A673 (cell line): ENCODE measurements at places on chromosomes 5 and 9.

GRCh38 chr5:143635146-143635752, 176.7 kb upstream of the HMHB1 start:
- no peak overlapping the region for H3K27ac ChIP-seq
- H3K27me3 ChIP-seq, result no peaks in the 10 kb centered on the region
- DNase-seq, result no peak
- no peak overlapping the region for H3K4me3 ChIP-seq

- no peak overlapping the region for H3K4me3 ChIP-seq
- no peaks in the 10 kb centered on the region for H3K4me1 ChIP-seq
- H3K27me3 ChIP-seq, result no peaks in the 10 kb centered on the region
- H3K27ac ChIP-seq, result no peak overlapping the region
- DNase-seq, result no peak
- H3K36me3 ChIP-seq, result peaks cover 62% of the 10 kb centered on the region
Measured at GRCh38 chr5:37055383-37055990, 178.9 kb downstream of the NIPBL start.

DNA sequence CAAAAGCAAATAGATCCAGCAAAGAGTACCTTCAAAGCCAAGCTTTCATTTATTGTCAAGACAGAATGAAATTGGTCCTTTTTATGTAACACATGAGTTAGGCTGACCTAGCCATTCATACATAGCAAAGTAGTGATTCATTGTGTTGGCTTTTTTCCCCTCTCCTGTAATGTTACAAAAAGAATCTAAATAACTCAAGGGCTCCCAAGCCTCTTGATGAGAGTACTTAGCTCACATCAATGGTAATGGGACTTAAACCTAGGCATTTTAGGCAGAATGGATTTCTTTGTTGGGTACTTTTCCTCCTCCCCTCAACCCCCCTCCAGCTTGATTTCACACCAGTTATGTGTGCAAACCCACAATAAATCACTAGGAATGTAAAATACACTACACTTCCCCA, 123.7 kb downstream of the EBF1 start:
- peaks cover 6% of the 10 kb centered on the region for H3K4me1 ChIP-seq
- no peaks in the 10 kb centered on the region for H3K36me3 ChIP-seq
- no peaks in the 10 kb centered on the region for H3K27me3 ChIP-seq
- DNase-seq, result peak; percentile 25
- H3K27ac ChIP-seq, result no peak overlapping the region

GRCh38 chr5:103587185-103587748, 24.7 kb upstream of the NUDT12 start:
- no peak overlapping the region for H3K4me3 ChIP-seq
- H3K36me3 ChIP-seq, result no peaks in the 10 kb centered on the region
- DNase-seq, result peak; percentile 65
- H3K27ac ChIP-seq, result no peak overlapping the region
- H3K4me1 ChIP-seq, result peaks cover 9% of the 10 kb centered on the region

- H3K27ac ChIP-seq, result no peak overlapping the region
- no peak overlapping the region for H3K4me3 ChIP-seq
- no peaks in the 10 kb centered on the region for H3K36me3 ChIP-seq
Measured at GRCh38 chr5:63101870-63102269, 523.3 kb downstream of the LRRC70 start.

DNA sequence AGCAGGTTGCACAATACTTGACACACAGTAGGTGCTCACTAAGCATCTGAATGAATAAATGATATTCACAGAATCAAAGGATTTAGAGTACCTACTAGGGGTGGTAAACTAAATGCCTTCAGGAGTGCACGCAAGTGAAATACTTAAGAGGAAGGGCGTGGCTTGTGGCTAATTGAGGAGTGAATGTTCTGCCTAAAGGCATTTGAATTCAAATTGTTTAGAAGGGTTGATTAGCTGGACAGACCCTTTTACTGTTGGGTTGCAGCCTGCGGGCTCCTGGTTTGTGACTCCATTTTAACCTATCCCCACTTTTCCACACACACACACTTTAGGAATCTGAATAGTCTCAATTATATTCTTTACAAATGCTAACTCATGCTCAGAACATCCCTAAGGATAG, 63.1 kb downstream of the PPP2R2B start:
- H3K4me1 ChIP-seq, result no peaks in the 10 kb centered on the region
- DNase-seq, result no peak
- H3K27ac ChIP-seq, result no peak overlapping the region
- no peak overlapping the region for H3K4me3 ChIP-seq
- no peaks in the 10 kb centered on the region for H3K36me3 ChIP-seq

GRCh38 chr9:85541876-85542275, 199.9 kb downstream of the AGTPBP1 start:
- no peak overlapping the region for H3K27ac ChIP-seq
- H3K27me3 ChIP-seq, result no peaks in the 10 kb centered on the region
- no peaks in the 10 kb centered on the region for H3K4me1 ChIP-seq
- no peak overlapping the region for H3K4me3 ChIP-seq
- no peak for DNase-seq

- H3K36me3 ChIP-seq, result no peaks in the 10 kb centered on the region
- H3K4me3 ChIP-seq, result no peak overlapping the region
- H3K27me3 ChIP-seq, result no peaks in the 10 kb centered on the region
- H3K27ac ChIP-seq, result no peak overlapping the region
Measured at GRCh38 chr5:82205005-82205404, 73.1 kb downstream of the RPS23 start.

DNA sequence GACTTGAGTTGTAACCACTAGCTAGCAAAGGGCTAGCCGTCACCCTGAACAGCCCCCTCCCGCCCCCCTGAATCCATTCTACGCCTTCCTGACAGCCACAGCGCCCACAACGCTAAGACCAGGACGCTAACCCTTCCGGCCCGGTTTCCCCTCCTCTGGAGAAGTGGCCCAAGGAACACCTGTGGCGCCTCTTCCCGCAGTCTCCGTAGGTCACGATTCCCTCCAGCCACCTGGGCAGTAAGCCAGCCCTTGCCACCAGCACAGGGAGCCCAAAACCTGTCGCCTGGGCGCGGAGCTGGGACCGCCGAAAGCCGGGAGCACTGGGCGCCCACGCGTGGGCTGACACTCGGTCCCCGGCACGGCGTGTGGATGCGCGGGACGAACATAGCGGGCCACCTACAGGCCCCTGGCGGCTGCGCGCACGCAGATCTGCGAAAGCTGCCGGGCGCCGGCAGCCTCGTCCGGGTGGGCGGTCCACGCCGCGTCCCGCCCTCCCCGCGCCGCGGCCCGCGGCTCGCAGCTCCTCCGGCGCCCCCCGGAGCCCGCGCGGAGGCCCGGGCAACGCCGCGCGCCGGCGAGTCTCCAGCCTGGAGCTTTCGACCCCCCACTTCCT, 596 bp downstream of the IRF1 start:
- H3K4me1 ChIP-seq, result peaks cover 6% of the 10 kb centered on the region
- peak overlapping the region; percentile 64 for H3K4me3 ChIP-seq
- peak overlapping the region; percentile 86 for H3K27ac ChIP-seq
- peak; percentile 54 for DNase-seq

GRCh38 chr5:116876240-116876840, 301.7 kb upstream of the SEMA6A start:
- no peak overlapping the region for H3K27ac ChIP-seq
- no peaks in the 10 kb centered on the region for H3K4me1 ChIP-seq
- no peaks in the 10 kb centered on the region for H3K27me3 ChIP-seq
- H3K4me3 ChIP-seq, result no peak overlapping the region

- H3K27ac ChIP-seq, result no peak overlapping the region
- H3K36me3 ChIP-seq, result no peaks in the 10 kb centered on the region
- peak; percentile 66 for DNase-seq
- H3K4me3 ChIP-seq, result no peak overlapping the region
Measured at GRCh38 chr9:114259798-114260523, 62.9 kb upstream of the ORM1 start.

DNA sequence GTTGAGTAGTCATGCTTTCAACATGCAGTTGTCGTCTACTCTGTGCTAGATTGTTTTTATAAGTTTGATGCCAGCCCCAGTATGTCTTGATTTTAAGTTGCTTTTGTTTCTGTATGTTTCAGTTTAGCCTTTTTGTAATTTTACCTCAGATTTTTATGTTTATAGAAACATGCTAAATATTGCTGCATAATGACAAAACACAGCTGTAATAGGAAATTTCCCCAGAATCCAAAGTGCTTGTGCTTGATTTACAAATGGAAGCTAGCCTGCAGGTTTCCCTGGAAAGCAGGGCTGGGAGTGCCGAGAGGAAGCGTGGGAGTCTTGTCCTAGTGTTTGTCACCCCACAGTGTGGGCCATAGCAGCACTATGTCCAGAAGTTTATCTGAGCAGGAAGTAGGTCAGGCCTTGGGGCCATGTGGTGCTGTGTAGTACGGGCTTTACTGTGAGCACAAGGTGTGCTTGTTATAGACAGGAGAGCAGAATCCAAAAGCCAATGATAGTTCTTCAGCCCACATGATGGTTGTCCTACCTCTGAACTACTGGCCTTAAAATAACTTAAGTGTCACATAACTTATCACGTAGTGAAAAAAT, 100.0 kb upstream of the NREP start:
- H3K27me3 ChIP-seq, result no peaks in the 10 kb centered on the region
- DNase-seq, result no peak
- H3K4me3 ChIP-seq, result no peak overlapping the region
- H3K27ac ChIP-seq, result no peak overlapping the region
- H3K36me3 ChIP-seq, result no peaks in the 10 kb centered on the region

GRCh38 chr5:171745602-171746001, 40.0 kb upstream of the SMIM23 start:
- H3K4me1 ChIP-seq, result no peaks in the 10 kb centered on the region
- no peak overlapping the region for H3K4me3 ChIP-seq
- H3K36me3 ChIP-seq, result no peaks in the 10 kb centered on the region

DNA sequence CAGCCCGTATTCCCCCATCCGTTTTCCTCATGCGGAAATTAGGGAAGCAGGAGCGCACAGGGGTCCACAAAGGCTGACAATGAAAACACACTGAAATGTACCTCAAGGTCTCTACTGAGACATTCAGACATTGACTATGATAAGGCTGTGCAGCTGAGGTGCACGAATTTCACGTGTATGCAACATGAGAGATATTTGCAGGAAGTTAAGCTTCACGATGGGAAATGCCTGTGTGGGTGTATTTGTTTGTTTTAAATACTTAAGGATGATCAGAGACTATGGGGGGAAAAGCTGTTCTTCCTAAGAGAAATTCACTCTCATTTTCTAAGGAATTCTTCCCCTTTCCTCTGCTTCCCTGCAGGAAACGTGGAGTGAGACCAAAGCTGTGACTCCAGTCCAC, 2.6 kb upstream of the SPATA31E1 start:
- H3K4me3 ChIP-seq, result no peak overlapping the region
- no peak overlapping the region for H3K27ac ChIP-seq
- H3K27me3 ChIP-seq, result no peaks in the 10 kb centered on the region
- H3K4me1 ChIP-seq, result no peaks in the 10 kb centered on the region
- DNase-seq, result no peak

GRCh38 chr9:131666029-131666428, 73.8 kb downstream of the RAPGEF1 start:
- no peaks in the 10 kb centered on the region for H3K27me3 ChIP-seq
- H3K4me3 ChIP-seq, result no peak overlapping the region
- no peak overlapping the region for H3K27ac ChIP-seq
- H3K36me3 ChIP-seq, result no peaks in the 10 kb centered on the region
- no peak for DNase-seq
- H3K4me1 ChIP-seq, result peaks cover 24% of the 10 kb centered on the region

- no peak overlapping the region for H3K4me3 ChIP-seq
- DNase-seq, result no peak
- no peaks in the 10 kb centered on the region for H3K27me3 ChIP-seq
- no peaks in the 10 kb centered on the region for H3K36me3 ChIP-seq
Measured at GRCh38 chr9:26685818-26686217, 206.8 kb downstream of the CAAP1 start.

- no peaks in the 10 kb centered on the region for H3K36me3 ChIP-seq
- H3K4me3 ChIP-seq, result no peak overlapping the region
- no peak overlapping the region for H3K27ac ChIP-seq
Measured at GRCh38 chr5:80195837-80196400, 59.9 kb downstream of the SERINC5 start.

DNA sequence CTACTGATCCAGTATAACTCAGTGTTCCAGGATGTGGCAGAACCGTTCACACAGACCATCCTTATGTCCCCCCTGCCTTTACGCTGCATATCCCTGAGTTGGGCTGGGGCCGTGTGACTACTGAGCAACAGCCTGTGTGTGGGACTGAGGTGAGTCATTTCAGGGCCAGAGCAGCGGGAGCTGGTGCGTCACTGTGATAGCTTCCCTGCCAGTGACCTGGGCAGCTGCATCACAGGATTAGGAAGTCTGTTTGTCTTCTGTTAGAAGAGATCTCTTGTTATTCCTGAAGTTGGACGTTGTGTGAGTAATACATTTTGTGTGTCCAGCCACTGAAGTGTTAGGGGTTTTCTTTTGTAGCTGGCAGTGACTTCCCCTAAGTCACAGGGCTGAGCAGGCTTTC, 35.6 kb downstream of the TPPP start:
- H3K4me3 ChIP-seq, result no peak overlapping the region
- peaks cover 44% of the 10 kb centered on the region for H3K36me3 ChIP-seq
- no peaks in the 10 kb centered on the region for H3K4me1 ChIP-seq
- no peak overlapping the region for H3K27ac ChIP-seq
- no peak for DNase-seq

DNA sequence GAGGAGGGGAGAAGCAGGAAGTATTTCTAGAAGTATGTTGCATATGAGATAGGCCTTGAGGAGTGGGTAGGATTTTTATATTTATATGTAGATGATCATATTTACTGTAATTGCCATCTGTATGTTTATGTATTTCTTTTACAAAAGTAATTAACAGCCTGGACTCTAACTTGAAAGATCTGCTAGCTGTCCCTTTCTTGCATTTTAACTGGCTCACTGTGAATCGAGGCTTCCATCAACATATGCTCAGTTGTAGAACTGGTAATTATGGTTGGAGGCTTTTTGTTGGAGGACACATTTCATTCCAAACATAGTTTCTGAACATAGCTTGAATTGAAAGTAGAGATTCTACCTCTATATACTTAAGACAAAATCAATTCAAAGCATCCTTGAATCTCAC, 23.4 kb downstream of the ABLIM3 start:
- H3K36me3 ChIP-seq, result no peaks in the 10 kb centered on the region
- H3K27me3 ChIP-seq, result peaks cover 42% of the 10 kb centered on the region
- no peaks in the 10 kb centered on the region for H3K4me1 ChIP-seq
- no peak overlapping the region for H3K27ac ChIP-seq

GRCh38 chr5:78757269-78758053, 108.9 kb upstream of the LHFPL2 start:
- H3K27me3 ChIP-seq, result no peaks in the 10 kb centered on the region
- no peak overlapping the region for H3K4me3 ChIP-seq
- no peaks in the 10 kb centered on the region for H3K4me1 ChIP-seq
- peak; percentile 57 for DNase-seq

DNA sequence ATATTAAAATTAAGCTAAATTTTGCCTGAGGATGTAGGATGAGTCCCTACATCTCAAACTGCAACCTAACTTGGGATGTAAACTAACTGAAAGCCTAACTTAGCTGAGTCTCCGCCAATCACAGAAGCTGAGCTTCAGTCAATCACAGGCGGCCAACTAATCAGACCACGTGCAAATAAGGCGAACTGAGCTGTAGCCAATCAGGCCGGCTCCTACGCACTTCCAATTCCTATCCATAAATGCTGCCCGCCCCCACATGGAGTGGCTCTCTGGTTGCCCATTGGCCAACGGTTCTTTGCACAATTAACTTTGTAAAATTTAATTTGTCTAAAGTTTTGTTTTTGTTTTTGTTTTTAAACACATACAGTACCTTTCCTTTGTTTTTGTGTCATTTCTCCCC, 13.9 kb upstream of the GPX8 start:
- H3K27ac ChIP-seq, result no peak overlapping the region
- peak; percentile 46 for DNase-seq
- no peaks in the 10 kb centered on the region for H3K36me3 ChIP-seq
- no peaks in the 10 kb centered on the region for H3K4me1 ChIP-seq
